ENCODE measurements at places on chromosomes 12 and 14. TPM values are rescaled to one million over a fixed set of nuclear protein-coding genes. Genes with fewer than 3 reads are reported as not detected.

GRCh38 chr14:95322651-95323050, 2.9 kb upstream of the CLMN start:
- DNase-seq, result no peak

GRCh38 chr12:39071611-39072010, 166.2 kb upstream of the CPNE8 start:
- DNase-seq, result no peak

GRCh38 chr14:92475451-92476187, 38.0 kb upstream of the RIN3 start:
- peak; percentile 41 for DNase-seq

OR4N2 gene
- total RNA-seq, result not detected

Measured in HepG2 (cell line).